Stimulated activated CD8-positive, alpha-beta memory T cell treated with anti-CD3 and anti-CD28 coated beads, Interleukin-15, amount 100 ng/mL, for 1 hour (primary cell): ENCODE measurements at places on chromosomes 1 and 21.

DNA sequence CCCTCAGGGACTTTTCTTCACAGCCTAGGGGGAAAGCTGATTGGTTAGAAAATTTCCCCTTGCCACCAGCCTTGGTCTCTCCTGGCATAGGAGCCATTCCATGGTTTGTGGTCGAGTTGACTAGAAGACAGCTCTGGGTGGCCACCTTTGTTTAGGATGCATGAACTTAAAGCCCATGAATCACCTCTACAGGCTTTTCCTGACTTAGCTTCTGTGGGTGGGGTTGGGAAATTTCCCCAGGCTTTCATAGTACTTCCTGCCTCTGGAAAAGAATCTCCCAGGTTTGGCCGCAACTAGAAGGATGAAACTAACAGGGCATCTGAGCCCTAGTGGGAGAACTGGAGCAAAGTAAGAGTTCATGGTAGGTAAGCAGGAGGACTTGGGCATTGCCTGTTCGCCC, 72.6 kb downstream of the SNRPE start:
- DNase-seq, result no peak

GRCh38 chr1:169250795-169251194, 116.8 kb downstream of the NME7 start:
- no peak for DNase-seq

- DNase-seq, result no peak
Observed at GRCh38 chr1:178563099-178563820, 50.4 kb downstream of the TEX35 start.

DNA sequence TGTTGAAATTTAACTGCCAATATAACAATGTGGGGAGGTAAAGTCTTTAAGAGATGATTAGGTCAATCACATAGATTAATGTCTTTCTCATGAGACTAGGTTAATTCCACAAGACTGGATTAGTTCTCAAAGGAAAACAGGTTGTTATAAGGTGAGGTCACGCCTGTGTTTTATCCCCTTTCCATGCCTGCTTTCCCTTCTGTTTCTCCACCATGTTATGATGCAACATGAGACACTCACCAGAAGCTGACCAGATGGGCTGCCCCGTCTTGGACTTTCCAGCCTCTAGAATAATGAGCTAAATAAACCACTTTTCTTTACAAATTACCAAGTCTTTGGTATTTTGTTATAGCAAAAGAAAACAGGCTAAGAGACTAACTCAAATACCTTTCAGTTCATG, 70.8 kb downstream of the DDAH1 start:
- no peak for DNase-seq

DNA sequence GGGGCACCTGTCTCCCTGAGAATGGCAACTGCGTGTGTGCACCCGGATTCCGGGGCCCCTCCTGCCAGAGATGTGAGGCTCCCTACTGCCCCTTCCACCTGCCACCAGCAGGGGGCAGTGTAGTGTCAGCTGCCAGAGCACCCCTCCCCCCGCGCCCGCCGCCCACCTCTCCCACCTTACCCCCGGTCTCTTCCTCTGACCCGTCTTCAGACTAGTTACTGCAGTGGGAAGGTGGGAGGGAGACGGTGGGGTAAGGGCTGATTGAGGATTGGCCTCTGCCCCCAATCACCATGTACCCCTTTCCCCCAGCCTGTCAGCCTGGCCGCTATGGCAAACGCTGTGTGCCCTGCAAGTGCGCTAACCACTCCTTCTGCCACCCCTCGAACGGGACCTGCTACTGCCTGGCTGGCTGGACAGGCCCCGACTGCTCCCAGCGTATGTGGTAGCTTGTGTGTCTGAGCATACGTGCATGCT, 10.1 kb upstream of the LRRC71 start:
- peak; percentile 23 for DNase-seq

DNA sequence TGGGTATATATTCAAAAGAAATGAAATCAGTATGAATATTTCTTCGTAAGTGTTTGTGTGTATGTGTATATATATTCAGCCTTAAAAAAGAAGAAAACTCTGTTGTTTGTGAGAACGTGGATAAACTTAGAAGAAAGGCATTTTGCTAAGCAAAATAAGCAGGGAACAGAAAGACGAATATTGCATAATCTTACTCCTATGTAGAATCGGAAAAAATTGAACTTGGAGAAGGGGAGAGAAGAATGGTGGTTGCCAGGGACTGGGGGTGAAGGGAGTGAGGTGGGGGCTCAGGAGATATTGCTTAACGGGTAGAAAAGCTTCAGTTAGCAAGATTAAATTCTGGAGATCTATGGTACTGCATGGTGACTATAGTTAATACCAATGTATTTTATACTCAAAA, 40.3 kb upstream of the NEK7 start:
- DNase-seq, result no peak

GRCh38 chr1:51516649-51517158, 2.4 kb downstream of the EPS15 start:
- no peak for DNase-seq

- no peak for DNase-seq
Observed at GRCh38 chr1:247156787-247157232, 15.0 kb downstream of the ZNF124 start.

DNA sequence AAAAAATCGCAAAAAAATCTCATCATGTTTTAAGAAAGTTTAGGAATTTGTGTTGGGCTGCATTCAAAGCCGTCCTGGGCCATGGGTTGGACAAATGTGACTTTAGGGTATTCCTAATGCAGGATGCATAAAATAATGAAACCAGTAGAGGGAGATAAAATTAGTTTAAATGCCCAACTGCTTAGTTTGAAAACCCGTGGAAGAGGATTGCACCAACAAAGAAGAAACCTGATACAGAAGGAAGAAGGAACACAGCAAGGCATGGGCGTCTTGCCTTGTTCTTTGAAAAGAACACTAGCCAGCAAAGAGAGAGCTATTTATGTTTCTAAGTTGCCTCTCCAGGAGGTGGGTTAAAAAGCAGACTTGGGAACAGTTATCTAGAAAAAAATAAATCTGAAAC, 37.9 kb downstream of the WDR3 start:
- DNase-seq, result no peak

DNA sequence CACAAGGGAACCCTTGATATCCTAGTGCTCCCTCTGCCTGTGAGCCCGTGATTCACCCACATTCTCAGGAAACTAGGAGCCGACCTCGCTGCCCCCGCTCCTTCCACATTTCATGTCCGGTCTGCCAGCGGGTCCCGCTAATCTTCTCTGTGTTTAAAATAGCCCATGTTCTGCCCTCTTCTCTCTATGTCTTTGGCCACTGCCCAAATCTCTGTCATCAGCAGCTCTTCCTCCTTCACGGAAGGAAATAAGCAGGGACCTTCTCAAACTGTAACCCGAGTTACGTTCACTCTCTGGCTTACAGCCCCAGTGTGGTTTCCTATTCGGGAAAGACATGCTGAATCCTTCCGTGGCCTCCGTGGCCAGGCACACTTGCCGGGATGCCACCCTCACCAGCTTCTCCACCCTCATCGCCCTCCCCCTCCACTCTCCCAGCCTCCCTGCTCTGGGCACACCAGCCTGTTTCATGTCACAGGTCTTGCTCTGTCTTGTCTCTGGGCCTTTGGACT, 21.1 kb upstream of the UBXN10 start:
- no peak for DNase-seq
